HT1080 (cell line): ENCODE measurements at places on chromosomes 1 and 21. TPM values are rescaled to one million over a fixed set of nuclear protein-coding genes. Genes with fewer than 3 reads are reported as not detected.

GRCh38 chr1:72362538-72362937, 80.2 kb upstream of the NEGR1 start:
- DNase-seq: no peak

DNA sequence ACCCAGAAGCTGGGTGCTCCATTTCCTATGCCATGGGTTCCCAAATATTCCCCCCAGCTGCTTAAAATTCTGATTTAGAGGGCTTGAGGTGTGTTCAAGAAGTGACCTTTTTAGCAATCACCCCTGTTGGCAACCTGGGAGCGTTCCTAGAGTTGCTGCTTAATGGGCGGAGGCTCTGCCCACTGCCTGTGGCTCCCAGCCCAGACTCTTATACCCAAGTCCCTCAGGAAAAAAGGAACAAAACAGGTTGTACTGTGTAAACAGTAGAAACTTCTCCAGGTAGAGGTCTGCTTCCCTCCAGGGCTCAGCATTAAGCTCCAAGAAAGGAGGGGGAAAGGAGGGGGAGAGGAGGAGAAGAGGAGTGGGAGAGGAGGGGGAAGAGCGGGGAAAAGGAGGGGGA, 14.6 kb upstream of the TENT5C start:
- DNase-seq: no peak

- DNase-seq: peak; percentile 13
Measured at GRCh38 chr1:34266127-34266951, 89.6 kb downstream of the C1orf94 start.

DNA sequence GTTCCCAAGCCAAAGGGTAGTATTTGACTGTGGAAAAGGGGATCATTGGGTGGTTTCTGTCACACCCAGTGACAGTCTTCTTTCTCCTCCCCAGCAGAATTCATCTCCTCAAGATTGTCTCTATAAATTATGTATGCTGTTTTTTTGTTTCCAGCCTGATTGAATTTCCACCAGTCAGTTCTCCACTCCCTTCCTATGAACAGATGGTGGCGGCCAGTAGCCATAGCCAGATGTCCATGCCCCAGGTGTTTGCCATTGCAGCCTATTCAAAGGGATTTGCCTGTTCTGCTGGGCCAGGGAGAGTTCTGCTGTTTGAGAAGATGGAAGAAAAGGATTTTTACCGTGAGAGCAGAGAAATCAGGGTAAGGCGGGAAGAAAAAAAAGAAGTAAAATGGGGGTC, 12.9 kb downstream of the CFAP57 start:
- DNase-seq: no peak

- DNase-seq: no peak
Measured at GRCh38 chr21:41369920-41370839, 8.4 kb downstream of the MX2 start.

- no peak for DNase-seq
Measured at GRCh38 chr1:43995984-43996732, 4.8 kb downstream of the CCDC24 start.

GRCh38 chr1:116194568-116194967, 83.4 kb downstream of the MAB21L3 start:
- DNase-seq: peak; percentile 5

- DNase-seq: no peak
Measured at GRCh38 chr1:201144701-201145100, 9.6 kb downstream of the TMEM9 start.

GRCh38 chr1:82400521-82400920, 599.8 kb downstream of the ADGRL2 start:
- DNase-seq: no peak

DNA sequence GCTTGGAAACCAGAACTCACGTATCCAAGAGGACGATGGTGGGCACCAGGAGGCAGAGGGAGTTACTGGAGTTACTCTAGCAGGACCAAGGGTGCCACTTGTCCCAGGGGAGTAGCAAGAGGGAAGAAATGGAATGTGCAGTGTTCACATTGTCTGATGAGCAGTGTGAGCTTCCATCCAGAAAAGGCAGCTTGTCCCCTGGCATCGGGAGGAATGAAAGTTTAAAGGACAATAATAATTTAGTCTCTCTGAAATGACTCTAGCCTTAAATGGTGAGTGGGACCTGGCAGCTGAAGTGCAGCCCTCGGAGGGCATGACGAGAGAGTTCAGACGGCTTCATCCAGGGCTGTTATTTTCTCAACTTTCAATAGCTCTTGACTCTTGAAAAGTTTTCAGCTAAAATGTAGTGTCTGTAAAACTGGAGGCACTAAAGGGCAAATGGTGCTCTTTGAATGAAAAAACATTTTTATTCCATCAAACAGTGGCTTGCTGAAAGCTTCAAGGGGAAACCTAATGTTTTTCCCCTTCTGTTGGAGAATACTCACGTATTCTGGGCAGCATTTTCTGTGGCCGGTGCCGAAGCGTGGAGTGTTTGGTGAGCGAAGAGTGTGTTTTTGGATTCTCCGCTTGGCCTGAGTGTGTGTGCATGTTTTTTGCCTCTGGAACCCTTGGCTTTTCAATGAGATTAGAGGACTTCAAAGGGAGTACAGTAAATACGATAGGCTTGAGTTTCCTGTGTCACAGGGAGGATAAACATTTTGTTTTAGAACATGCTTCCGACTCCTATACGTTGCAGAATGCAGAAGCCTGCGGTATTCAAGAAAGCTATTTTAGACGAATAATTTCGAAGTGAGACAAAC, 157.3 kb downstream of the GALNT2 start:
- DNase-seq: no peak

GRCh38 chr1:232048481-232048880, 421.9 kb downstream of the DISC1 start:
- no peak for DNase-seq

GRCh38 chr21:35323947-35324346, 274.8 kb upstream of the RUNX1 start:
- no peak for DNase-seq

- DNase-seq: no peak
Measured at GRCh38 chr1:192065087-192065486, 93.2 kb upstream of the RGS18 start.

- DNase-seq: no peak
Measured at GRCh38 chr1:12548973-12549459, 69.0 kb downstream of the DHRS3 start.

GRCh38 chr1:37559080-37559479, 2.3 kb downstream of the DNALI1 start:
- DNase-seq: no peak

GRCh38 chr1:204457666-204458065, 36.9 kb downstream of the PIK3C2B start:
- no peak for DNase-seq

GRCh38 chr1:45584351-45585109, 689 bp downstream of the NASP start:
- DNase-seq: peak; percentile 77

DNA sequence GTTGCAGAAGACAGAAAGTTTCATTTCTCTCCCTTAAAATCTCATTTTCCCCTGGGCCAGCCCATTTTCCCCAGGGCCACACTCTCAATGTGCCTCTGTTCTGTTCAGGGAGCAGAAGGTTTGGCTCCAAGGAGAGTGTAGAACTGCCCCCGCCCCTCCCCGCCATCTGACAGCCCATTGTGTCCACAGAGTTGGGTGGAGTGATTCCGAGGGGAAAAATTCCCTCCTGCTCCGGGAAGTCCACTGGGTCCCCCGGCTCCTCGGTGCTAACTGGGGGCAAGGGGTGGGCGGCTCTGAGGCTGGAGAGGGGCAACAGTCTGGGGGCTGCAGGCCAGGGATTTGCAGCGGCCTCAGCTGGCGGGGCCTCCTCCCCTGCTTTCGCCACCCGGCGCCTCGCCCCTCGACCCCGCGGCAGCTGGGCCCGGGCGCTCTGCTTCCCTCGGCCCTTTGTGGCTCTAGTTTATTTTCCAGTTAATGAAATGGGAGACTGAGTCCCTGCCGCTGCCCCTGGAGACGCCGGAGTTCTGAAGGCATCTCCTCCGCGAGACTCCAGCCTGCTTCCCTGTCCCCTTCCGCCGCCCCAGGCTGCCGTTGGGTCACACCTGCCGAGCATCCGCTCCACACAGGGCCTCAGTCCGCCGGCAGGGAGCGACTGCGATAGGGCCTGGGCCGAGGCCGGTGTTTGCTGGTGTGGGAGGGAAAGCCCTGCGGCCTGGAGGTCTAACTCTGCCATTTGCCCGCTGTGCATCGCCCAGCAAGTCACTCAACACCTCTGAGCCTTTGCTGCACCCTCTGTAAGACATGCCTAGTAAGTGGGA, 14.7 kb upstream of the KIRREL1 start:
- no peak for DNase-seq

DNA sequence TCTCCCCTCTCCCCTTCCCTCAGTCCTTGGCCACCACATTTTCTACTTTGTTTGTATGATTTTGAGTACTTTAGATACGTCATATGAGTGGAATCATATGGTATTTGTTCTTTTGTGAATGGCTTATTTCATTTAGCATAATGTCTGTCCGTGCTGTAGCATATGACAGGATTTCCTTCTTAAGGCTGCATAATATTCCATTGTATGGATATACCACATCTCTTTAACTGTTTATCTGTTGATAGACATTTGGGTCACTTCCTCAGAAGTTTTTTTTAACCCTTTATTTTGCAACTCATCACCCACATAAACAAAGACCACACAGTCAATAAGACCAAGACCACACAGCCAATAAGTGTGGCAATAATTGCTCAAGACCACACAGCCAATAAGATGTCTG, 24.9 kb downstream of the FAM163A start:
- DNase-seq: no peak

DNA sequence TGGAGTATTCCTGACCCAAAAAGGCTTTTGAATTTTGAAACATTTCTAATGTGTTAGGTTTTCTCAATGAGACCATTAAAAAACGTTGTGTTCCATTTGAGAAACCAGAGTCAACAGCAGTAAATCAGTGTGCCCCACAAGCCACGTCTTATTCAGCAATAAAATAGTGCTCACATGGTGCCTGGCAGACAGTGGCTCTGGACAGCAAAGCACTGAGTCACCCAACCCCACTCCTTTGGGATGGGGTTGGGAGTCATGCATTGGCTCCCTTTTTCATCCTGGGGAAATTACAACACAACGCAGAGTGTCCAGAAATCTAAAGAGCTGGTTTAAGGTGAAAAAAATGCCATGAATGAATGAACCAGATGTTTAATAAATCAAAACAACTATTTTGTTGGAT, 46.5 kb downstream of the KCNJ15 start:
- DNase-seq: peak; percentile 91

RGS4 gene
- 150 and 167 TPM in 2 replicates for total RNA-seq

S100A3 gene
- 9.6 and 14.4 TPM in 2 replicates for total RNA-seq

S100A8 gene
- total RNA-seq: not detected in 2 replicates

PBX1 gene
- 0.06 and 0.17 TPM in 2 replicates for total RNA-seq

TINAGL1 gene
- 14.5 and 16.0 TPM in 2 replicates for total RNA-seq

DIPK1A gene
- total RNA-seq: 2.3 and 2.9 TPM in 2 replicates

TAGLN2 gene
- total RNA-seq: 655 and 859 TPM in 2 replicates

CHIT1 gene
- total RNA-seq: not detected in 2 replicates

CTSE gene
- total RNA-seq: 0.17 and 0.34 TPM in 2 replicates

CFAP107 gene
- total RNA-seq: not detected in 2 replicates

DSCAM gene
- 0.03 TPM in 1 of 2 replicates, not detected in the other for total RNA-seq

OVAAL gene
- total RNA-seq: 2.4 and 2.7 TPM in 2 replicates

GBP6 gene
- not detected in 2 replicates for total RNA-seq

OLIG2 gene
- not detected in 2 replicates for total RNA-seq

AADACL4 gene
- total RNA-seq: not detected in 2 replicates

TTC13 gene
- 9.6 and 11.9 TPM in 2 replicates for total RNA-seq

SYDE2 gene
- 2.3 and 3.7 TPM in 2 replicates for total RNA-seq
